ENCODE measurements at places on chromosomes 2 and 18. TPM values are rescaled to one million over a fixed set of nuclear protein-coding genes. Genes with fewer than 3 reads are reported as not detected.

- no peak overlapping the region for H3K4me3 ChIP-seq
- H3K27ac ChIP-seq, result no peak overlapping the region
- DNase-seq, result peak; percentile 4
Observed at GRCh38 chr18:46624127-46624526, 32.9 kb downstream of the LOXHD1 start.

GRCh38 chr2:114661971-114662939, 219.8 kb downstream of the DPP10 start:
- no peaks in the 10 kb centered on the region for H3K36me3 ChIP-seq
- H3K4me1 ChIP-seq, result peaks cover 8% of the 10 kb centered on the region
- DNase-seq, result no peak
- H3K27ac ChIP-seq, result no peak overlapping the region
- H3K4me3 ChIP-seq, result peak overlapping the region; percentile 58

- no peaks in the 10 kb centered on the region for H3K27me3 ChIP-seq
- no peaks in the 10 kb centered on the region for H3K36me3 ChIP-seq
- DNase-seq, result no peak
- no peak overlapping the region for H3K4me3 ChIP-seq
Observed at GRCh38 chr18:48017635-48018034, 87.2 kb upstream of the SMAD2 start.

- peaks cover 68% of the 10 kb centered on the region for H3K36me3 ChIP-seq
- no peaks in the 10 kb centered on the region for H3K4me1 ChIP-seq
- DNase-seq, result no peak
Observed at GRCh38 chr2:233287871-233288270, 19.7 kb upstream of the SAG start.

GRCh38 chr2:40118622-40119021, 333.3 kb downstream of the SLC8A1 start:
- no peak overlapping the region for H3K27ac ChIP-seq
- no peak for DNase-seq
- H3K4me3 ChIP-seq, result no peak overlapping the region
- H3K4me1 ChIP-seq, result no peaks in the 10 kb centered on the region

SLC40A1 gene
- 57.7 TPM for total RNA-seq

ALK gene
- 0.26 TPM for total RNA-seq
